ENCODE measurements at places on chromosomes 4 and X.

DNA sequence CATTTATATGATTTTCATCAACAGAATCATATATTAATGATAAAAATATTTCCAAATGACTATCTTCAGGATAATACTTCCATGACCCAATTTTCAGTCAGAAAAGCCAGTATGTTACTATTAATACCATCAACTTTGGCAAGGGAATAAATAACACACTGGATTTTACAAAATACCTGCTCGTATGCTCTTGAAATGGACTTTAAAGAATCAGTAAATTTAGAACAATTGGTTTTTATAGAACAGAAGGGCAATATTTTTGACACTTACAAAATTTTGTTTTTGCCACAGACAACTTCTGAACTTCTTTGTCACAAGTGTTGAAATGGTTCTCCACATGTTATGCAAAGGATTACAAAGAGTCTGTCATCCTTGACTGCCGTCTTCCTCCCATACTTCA, 700.4 kb downstream of the FSTL5 start:
- no peak overlapping the region for H3K27ac ChIP-seq
- H3K36me3 ChIP-seq: no peaks in the 10 kb centered on the region
- no peaks in the 10 kb centered on the region for H3K27me3 ChIP-seq
- no peak overlapping the region for H3K4me3 ChIP-seq
- DNase-seq: no peak
- H3K4me1 ChIP-seq: no peaks in the 10 kb centered on the region

DNA sequence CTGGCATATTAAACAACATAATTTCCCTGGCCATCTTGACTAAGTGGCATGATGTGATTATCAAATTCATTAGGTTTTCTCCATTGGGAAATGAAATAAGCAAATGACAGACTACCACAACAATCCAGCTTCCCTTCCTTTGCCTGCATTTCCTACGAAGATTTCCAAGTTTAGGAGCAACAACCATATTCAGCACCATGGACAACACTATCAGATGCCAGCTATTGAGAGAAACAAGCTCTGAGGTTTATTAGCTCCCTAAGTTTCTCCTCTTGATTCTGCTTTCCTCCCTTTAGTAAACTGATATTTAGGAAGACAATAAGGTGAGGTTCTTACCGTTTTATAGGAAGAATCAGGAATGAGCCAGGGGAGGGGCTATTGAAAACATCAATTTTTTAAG, 36.2 kb downstream of the DCX start:
- H3K4me1 ChIP-seq: no peaks in the 10 kb centered on the region
- no peaks in the 10 kb centered on the region for H3K36me3 ChIP-seq
- no peaks in the 10 kb centered on the region for H3K27me3 ChIP-seq
- DNase-seq: no peak
- H3K4me3 ChIP-seq: no peak overlapping the region

- no peaks in the 10 kb centered on the region for H3K27me3 ChIP-seq
- H3K36me3 ChIP-seq: no peaks in the 10 kb centered on the region
- DNase-seq: no peak
- no peak overlapping the region for H3K4me3 ChIP-seq
Measured at GRCh38 chrX:55486736-55487135, 2.9 kb downstream of the USP51 start.

GRCh38 chrX:27057883-27058282, 405.3 kb downstream of the PPP4R3C start:
- H3K27ac ChIP-seq: no peak overlapping the region
- no peaks in the 10 kb centered on the region for H3K27me3 ChIP-seq
- no peak overlapping the region for H3K4me3 ChIP-seq
- no peaks in the 10 kb centered on the region for H3K4me1 ChIP-seq

DNA sequence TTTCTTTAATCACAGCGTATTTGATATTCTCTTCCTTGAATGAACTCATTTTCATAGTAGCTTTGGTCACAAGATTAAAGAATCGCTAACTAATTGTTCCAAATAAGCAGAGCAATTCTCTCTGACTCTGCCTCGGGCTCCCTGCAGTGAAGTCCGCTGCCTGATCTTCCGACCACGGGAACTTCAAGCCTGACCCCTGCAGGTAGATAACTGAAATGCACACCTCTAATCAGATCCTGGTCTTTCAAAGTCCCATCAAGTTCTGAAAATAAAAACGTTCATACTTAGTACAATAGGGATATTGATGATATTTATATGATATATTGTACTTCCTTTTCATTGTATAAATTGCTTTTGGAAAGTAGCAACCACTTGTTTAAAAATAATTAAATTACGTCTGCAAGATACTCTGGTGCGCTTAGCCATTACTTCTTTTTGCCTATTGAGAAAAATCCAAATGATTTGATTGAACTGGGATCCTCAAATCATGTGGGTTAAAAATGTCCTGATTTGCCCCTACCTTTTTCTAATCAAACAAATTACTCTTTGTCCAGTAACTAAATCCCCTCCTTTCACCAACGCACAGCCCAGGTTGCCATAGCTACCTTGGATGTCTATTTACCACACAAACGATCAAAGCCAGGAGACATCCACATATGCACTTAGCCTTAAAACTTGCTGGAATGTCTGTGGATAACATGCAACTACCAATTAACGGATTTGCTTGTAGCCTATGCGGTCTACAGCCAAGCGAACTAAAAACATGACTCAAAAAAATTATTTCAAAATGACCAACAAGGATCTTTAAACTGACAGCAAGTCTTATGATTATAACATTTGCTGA, 4.2 kb downstream of the MID1 start:
- H3K27me3 ChIP-seq: no peaks in the 10 kb centered on the region
- no peak for DNase-seq

DNA sequence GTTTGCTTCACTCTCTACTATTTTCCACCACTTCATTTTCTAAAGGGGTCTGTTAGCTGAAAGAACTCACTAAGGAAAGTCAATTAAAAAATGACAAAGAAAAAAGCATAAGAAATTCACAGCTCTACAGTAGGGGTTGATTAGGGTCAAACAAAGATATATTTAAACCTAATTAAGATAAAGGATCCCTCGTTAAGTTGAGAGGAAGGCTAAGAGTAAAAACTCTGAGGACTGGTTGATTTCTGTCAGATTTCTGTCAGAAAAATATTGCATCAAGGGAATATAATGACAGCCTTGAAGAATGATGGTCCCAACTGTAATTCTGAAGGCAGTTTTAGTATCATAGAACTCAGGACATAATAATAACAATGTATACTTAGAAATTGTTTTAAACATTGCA, 218.0 kb downstream of the QDPR start:
- H3K36me3 ChIP-seq: no peaks in the 10 kb centered on the region
- no peak for DNase-seq
- H3K4me1 ChIP-seq: no peaks in the 10 kb centered on the region
- no peak overlapping the region for H3K27ac ChIP-seq
- H3K27me3 ChIP-seq: no peaks in the 10 kb centered on the region
- H3K4me3 ChIP-seq: no peak overlapping the region

- no peak for DNase-seq
- no peak overlapping the region for H3K27ac ChIP-seq
- no peaks in the 10 kb centered on the region for H3K27me3 ChIP-seq
- H3K36me3 ChIP-seq: no peaks in the 10 kb centered on the region
- H3K4me1 ChIP-seq: peaks cover 25% of the 10 kb centered on the region
Measured at GRCh38 chr4:71259911-71260331, 78.9 kb upstream of the SLC4A4 start.

DNA sequence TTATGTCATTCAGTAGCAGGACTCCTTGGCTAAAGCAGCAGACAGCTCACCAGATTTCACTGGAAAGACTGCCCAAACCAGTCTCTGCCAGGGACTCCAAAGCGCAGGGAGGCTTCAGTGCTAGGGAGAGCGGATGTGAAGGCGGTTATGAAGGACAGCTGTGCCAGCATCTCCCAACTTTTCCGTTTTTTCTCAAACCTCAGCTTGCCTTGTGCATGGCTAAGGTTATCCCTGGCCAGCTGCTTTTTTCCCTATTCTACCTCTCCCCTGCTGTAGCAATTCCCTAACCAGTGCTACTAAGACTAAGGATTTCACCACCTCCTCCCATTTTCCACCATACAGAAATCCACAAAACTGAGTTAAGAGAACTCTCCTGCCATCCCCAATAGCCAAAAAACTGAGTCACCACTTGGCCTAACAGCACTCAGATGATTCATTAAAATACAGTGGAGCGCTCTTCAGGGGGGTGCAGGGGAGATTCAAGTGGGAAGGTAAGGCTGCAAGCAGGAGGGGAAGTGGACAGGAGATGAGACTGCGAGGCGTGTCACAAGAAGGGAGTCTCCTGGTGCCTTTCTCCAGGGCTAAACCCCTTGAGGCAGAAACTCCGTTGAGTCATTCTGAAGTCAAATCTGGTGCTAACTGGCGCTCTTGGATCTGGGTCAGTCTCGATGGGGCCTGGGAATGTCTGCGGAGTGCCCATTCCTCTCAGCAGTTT, 90.7 kb downstream of the PALLD start:
- no peak for DNase-seq
- H3K27ac ChIP-seq: peak overlapping the region; percentile 77
- peaks cover 5% of the 10 kb centered on the region for H3K4me1 ChIP-seq
- no peaks in the 10 kb centered on the region for H3K36me3 ChIP-seq
- H3K4me3 ChIP-seq: peak overlapping the region; percentile 41
- H3K27me3 ChIP-seq: no peaks in the 10 kb centered on the region

GRCh38 chrX:104510801-104511200, 55.2 kb upstream of the IL1RAPL2 start:
- no peaks in the 10 kb centered on the region for H3K27me3 ChIP-seq
- no peaks in the 10 kb centered on the region for H3K4me1 ChIP-seq
- H3K4me3 ChIP-seq: no peak overlapping the region
- no peak overlapping the region for H3K27ac ChIP-seq
- no peaks in the 10 kb centered on the region for H3K36me3 ChIP-seq

- DNase-seq: no peak
- H3K36me3 ChIP-seq: no peaks in the 10 kb centered on the region
- H3K27me3 ChIP-seq: no peaks in the 10 kb centered on the region
Measured at GRCh38 chrX:109356684-109357083, 125.2 kb downstream of the GUCY2F start.

DNA sequence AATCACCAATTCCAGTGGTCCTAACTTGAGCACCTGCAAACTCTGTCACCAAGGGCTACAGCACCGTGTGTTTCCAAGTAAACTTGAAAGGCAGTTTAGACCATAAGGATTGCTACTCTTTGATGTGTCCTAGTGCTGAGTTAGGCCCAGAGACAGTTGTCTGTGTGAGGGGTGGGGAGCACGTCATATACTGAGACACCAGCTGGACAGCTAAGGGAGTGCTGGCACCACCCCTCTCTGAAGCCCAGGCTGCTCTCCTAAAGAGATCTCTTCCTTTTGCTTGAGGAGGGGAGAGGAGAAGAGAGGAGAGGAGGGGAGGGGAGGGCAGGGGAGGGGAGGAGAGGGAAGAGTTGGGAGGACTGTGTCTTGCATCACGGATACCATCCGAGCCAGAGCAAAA, 218.7 kb upstream of the TACR3 start:
- no peak for DNase-seq
- H3K4me3 ChIP-seq: no peak overlapping the region
- H3K4me1 ChIP-seq: no peaks in the 10 kb centered on the region

DNA sequence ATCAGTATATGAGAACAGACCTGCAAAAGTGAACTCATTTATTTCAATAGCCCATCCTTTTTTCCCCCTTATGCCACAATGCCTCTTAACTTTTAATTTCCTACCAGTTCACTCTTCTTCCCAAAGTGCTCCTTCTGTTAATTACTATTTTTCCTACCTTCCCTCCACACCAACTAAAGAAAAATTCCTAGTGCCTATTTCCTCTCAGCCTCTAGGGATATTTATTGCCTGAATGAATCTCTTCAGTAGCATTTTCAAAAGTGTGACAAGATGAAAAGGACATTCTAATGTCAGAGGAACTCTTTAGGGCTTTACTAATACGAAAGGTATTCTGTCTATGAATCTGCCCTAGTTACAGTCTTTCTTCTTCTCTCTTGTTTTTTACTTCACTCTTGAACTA, 181.1 kb upstream of the SPRY1 start:
- H3K4me3 ChIP-seq: no peak overlapping the region
- no peak for DNase-seq
- H3K4me1 ChIP-seq: peaks cover 15% of the 10 kb centered on the region

DNA sequence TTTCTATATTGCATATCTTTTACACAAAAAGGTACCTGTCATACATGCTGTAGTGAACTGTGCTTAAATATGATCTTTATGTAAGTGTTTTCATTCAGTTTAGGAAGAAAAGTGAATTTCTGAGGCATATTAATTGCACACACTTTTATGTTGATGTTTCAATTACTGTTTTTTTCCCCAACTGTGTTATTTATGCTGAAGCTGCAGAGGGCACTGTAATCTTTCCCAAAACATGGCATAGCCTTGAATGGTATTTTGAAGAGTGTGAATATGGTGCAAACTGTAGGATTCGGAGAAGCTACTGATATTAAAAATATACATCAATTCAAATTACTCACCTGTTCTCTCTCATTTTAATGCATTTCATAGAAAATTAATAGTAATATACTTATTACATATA, 6.0 kb upstream of the CENPE start:
- H3K36me3 ChIP-seq: no peaks in the 10 kb centered on the region
- no peaks in the 10 kb centered on the region for H3K4me1 ChIP-seq
- H3K4me3 ChIP-seq: no peak overlapping the region
- no peaks in the 10 kb centered on the region for H3K27me3 ChIP-seq
- H3K27ac ChIP-seq: no peak overlapping the region

GRCh38 chrX:85107407-85107806, 103.7 kb downstream of the APOOL start:
- no peaks in the 10 kb centered on the region for H3K4me1 ChIP-seq
- no peaks in the 10 kb centered on the region for H3K36me3 ChIP-seq
- H3K4me3 ChIP-seq: no peak overlapping the region
- H3K27me3 ChIP-seq: no peaks in the 10 kb centered on the region
- no peak overlapping the region for H3K27ac ChIP-seq
